ENCODE measurements at places on chromosomes 16 and 17.

DNA sequence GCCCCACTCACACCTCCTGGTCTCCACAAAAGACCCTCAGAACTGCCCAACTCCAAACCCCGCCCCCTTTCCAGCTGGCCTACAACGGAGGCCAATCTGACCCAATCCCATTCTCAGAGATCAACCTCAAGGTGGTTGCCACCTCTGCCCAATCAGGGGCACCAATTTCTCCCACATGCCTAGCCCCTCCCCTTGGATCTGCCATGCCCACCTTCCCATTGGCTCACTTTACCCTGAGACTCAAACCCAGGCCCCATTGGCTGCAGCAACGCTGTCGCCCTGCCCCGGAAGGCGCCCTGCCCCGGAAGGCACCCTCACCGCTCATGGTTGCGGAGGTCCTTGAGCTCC lies 10.6 kb downstream of the ZNF668 start:
- no peak for DNase-seq

DNA sequence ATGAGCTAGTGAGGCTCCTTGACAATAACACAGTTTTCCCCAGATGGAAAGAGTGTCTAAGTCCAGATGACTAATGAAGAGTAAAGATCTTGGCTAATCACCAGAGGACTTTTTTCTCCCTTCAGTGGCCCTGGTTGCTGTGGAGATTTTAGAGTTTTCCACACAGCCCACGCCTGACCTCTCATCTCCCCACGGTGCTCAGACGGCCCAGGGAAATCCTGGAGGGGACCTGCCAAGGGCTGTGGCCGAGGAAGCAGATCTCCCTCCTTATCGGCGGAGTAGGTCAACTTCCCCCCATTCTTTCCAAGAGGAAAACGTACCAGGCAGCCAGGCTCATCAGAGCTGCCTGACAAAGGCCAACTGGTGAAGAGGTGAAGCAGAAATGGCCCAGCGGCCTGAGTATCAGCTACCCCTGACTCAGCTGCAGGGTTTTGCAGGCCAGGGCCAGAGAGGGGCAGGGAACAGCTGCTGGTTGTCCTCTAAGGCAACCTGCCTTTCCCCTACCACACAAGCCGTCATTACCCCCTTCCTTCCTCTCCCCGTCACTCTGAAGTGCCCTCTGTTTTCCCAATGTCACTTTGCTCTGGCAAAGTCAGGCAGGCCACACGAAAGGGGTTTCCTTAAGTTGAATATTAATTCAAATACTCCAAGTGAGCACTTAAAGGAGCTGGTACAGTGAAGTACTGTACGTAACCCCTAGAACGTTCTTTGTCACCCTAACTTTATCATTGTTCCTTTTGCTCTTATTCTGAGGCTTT lies 140.2 kb upstream of the ADAMTS18 start:
- no peak for DNase-seq

DNA sequence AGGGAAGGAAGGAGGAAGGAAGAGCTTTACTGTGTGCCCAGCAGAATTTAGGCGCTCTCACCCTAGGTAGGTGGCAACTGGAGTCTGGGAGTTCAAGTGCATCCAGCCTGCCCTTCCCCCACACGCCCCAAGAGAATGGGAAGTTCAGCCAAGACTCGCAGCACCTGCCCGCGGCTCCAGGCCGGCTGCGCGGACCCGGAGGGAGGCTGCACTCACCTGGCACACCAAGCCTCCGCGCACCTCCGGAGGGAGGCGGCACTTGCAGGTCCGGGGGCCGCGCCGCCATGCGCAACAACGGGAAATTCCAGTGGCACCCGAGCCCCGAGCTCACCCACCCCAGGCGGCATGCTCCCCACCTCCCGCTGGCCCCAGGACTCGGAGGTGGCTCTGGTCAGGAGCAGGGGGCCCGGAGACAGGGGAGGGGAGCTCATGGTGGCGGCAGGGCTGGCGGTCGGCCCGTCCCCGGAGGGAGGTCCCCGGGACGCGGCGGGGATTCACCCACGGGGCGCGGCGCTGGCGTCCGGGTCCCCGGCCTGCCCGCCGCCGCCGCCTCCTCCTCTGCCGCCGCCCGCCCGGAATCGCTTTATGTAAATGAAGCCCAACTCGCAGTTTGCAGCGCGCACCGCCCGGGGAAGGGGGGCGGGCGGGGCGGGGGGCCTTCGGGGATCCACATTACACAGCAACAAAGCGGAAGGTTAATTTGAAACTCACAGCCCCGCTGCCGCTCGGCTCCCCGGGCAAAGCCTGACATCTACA lies at the start of gene ZFHX3:
Gene ZFHX3 (minus strand): TSS at position 593 of the 756 bp plus-strand sequence. CDS start 87,983 bp downstream, outside the sequence.
- DNase-seq, result peak; percentile 37

GRCh38 chr17:74041869-74042640 lies 161.4 kb upstream of the RPL38 start:
- no peak for DNase-seq

GRCh38 chr17:9845306-9845705 lies 19.6 kb downstream of the GLP2R start:
- no peak for DNase-seq

- DNase-seq, result no peak
These were observed 3.4 kb downstream of the WNK4 start for GRCh38 chr17:42783791-42784138.

GRCh38 chr16:4175849-4176248 lies 59.6 kb upstream of the ADCY9 start:
- DNase-seq, result no peak

DNA sequence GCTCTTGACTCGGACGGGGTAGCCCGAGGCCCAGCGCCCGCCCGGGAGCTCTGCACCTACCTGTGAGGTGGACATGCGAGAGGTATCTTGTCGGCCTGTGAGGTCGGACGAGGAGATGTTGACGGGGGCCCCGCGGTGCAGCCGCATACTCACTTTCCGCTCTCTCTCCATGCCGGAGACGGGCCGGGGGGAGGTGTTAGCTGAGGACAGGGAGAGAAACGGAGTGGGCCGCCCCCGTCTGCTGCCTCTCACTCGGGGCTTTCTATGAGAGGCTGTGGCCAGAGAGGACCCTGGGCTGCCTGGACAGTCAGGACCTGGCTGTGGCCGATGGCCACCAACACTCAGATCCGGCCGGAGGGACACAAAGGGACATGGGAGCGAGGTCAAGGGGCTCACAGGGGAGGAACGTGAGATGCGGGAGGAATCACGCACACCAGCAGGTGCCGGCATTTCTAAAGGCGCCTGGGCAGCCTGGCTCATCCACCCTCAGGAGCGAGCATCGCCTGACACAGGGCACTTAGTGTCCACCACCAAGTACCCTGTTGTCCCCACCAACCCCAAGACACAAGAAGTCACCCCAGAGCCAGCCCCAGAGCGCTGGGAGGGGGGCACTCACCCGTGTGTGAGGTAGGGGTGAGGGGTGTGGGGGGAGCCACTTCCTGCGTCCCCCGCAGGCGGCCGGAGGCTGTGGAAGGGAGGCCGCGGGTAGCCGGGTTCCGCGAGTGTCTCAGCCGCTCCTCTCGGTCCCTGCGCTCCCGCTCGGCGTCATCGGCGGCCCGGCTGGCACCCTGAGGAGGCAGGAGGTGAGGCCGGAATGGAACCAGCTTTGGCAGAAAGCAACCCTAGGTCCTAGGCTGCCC lies 20.2 kb downstream of the SLC16A3 start:
- no peak for DNase-seq

GRCh38 chr16:63067141-63067540 lies 1030.9 kb upstream of the CDH8 start:
- no peak for DNase-seq

GRCh38 chr16:8963010-8963820 lies 491 bp downstream of the USP7 start:
- no peak for DNase-seq

GRCh38 chr17:35898283-35899070 lies 18.3 kb upstream of the CCL5 start:
- DNase-seq, result no peak

DNA sequence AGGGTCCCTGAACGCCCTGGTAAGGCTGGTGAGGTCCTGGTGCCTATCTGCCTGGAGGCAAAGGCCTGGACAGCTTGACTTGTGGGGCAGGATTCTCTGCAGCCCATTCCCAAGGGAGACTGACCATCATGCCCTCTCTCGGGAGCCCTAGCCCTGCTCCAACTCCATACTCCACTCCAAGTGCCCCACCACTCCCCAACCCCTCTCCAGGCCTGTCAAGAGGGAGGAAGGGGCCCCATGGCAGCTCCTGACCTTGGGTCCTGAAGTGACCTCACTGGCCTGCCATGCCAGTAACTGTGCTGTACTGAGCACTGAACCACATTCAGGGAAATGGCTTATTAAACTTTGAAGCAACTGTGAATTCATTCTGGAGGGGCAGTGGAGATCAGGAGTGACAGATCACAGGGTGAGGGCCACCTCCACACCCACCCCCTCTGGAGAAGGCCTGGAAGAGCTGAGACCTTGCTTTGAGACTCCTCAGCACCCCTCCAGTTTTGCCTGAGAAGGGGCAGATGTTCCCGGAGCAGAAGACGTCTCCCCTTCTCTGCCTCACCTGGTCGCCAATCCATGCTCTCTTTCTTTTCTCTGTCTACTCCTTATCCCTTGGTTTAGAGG lies 23.5 kb upstream of the BEAN1 start:
- no peak for DNase-seq

All from NCI-H2081 (cell line).